ENCODE measurements at places on chromosomes 13 and 19.

DNA sequence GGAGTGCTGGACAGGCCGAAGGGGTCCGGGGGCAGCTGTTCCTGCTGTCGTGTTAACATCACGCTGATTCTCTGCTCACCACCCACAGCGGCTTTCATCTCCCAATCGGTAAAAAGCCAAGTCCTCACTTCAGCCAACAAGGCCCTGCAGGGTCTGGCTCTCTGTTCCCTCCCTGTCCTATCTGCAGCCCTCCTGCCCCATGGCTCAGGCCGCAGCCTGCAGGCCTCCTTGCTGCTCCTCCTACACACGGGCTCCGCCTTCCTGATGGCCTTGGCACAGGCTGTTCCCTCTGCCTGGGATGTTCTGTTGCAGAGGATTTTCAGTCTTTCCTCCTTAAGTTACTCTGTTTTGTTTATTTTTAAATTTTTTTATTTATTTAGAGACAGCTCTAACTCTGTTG, 22.2 kb downstream of the FUZ start:
- no peak for DNase-seq

- no peak for DNase-seq
These were observed 712 bp upstream of the RINL start for GRCh38 chr19:38878575-38879399.

GRCh38 chr13:65936249-65936648, 1293.9 kb downstream of the PCDH9 start:
- no peak for DNase-seq

DNA sequence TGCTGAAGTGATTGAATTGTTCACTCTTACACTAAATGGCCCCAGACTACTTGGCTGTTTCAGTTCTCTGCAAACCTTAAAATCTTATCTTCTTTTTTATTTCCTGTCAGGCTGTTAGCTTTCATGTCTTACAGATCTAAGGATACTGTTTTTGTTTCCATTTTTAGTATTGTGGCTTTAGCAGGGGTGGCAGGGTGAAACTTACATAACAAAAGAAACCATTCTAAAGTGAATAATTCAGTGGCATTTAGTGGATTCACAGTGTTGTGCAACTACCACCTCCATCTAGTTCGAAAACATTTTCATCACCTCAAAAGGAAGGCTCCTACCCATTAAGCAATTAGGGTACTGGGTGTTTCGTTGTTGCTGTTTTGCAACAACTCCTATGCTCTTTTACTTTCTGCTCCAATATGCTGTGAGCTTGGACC, 19.8 kb downstream of the TMEM272 start:
- no peak for DNase-seq

- DNase-seq = no peak
These were observed 161.6 kb downstream of the NDFIP2 start for GRCh38 chr13:79642596-79642995.

- no peak for DNase-seq
These were observed 22.0 kb upstream of the GPR18 start for GRCh38 chr13:99280166-99280565.

- no peak for DNase-seq
These were observed 4.6 kb downstream of the FRY start for GRCh38 chr13:32036126-32036695.

DNA sequence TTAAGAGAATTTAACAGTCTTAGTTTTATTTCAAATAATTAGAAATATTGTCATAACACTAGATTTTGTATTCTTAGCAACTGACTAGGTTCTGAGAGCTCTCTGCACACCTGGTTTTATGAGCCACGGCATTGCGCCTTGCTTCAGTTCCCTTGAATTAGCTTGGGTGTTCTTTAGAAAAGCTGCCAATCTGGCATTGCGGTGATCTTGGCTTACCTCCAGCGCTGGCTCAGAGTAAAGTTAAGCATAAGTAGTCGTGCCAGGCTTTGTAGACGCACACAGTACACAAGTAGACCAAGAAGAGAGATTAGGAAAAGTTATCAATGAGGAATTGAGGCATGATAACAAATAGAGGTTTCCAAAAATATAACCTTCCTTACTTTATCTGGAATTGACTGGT, 45.7 kb downstream of the TPP2 start:
- no peak for DNase-seq

DNA sequence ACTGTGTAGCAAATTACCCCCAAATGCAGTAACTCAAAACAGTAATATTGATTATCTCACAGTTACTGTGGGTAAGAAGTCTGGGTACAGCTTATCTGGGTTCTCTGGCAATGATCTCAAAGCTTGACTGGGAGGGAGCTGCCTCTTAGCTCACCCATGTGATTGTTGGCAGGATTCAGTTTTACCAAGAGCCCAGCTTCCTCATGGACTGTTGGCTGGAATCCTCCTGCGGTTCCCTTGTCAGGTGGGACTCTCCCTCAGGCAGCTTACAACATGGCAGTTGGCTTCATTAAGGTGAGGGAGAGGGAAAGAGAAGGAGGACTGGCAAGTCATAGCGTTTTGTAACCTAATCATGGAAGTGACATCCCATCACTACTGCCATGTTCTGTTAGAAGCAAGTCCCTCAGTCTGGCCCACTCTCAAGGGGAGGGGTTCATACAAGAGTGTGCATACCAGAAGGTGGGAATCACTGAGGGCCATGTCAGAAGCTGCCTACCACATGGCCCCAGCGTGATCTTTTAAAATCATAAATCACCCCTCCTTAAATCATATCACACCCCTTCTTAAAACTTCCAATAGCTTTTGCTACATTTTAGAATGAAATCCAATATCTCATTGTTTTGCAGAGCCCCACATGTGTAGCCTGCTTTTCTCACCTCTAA, 108.1 kb downstream of the OLFM4 start:
- no peak for DNase-seq

DNA sequence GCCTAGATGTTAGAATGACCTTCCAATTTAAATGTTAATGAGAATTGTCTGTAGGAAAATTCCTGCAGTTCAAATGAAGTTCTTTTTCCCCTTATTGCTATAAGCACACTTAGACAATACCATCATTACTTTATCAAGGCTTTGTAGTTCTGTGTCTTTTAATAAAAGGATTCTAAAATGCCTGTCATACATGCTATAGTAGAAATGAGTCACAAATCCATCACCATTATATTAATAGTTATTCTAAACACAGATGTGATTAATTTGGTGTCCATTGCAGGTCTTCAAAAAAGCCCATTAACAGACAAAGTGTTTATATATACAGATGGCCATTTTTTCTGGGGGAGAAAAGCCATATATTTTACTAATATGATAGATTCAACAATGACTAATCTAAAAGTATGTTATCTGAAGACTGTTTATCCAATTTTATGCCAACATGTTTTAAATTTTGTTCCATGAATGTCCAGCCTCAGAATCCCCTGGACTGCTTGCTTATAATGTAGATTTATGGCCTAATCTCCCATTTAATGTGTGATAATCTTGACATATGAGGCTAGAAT, 1678.3 kb upstream of the PCDH20 start:
- no peak for DNase-seq

DNA sequence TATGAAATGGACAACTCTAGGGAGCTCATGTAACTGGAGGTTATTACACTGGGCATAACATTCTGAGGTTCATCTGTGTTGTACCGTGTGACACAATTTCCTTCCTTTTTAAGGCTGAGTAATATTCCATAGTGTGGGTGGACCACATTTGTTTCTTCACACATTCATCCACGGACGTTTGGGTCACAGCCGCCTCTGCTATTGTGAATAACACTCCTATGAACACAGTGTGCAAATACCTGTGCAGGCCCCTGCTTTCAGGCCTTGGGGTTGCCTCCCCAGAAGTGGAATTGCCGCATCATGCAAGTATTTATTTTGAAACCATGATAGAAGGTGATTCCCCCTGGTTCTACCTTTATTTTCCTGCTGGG, 63.4 kb upstream of the MCF2L start:
- no peak for DNase-seq

GRCh38 chr13:99051768-99052455, 74.0 kb upstream of the DOCK9 start:
- DNase-seq = no peak

DNA sequence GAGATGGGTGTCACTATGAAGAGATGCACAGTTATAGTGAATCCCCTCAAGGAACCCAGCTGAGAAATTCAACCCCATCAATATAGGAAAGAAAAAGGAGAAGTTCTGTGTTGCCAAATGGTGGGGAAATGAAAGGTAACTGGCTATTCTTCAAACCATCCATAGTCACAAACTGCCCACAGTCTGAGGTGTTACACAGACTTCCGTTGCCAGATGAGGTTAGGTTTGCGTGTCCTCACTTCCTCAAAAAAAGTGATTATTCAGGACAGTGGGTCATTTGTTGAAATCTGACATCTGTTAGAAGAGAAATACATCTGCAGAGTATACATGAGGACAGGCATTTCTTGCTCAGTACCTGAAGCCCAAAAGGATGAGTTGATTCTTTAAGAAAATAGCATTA, 9.0 kb downstream of the SIGLEC5 start:
- no peak for DNase-seq

GRCh38 chr13:46521921-46522747, 30.8 kb upstream of the LRCH1 start:
- DNase-seq = no peak

- no peak for DNase-seq
These were observed 6.6 kb downstream of the EPS8L1 start for GRCh38 chr19:55082020-55082851.

DNA sequence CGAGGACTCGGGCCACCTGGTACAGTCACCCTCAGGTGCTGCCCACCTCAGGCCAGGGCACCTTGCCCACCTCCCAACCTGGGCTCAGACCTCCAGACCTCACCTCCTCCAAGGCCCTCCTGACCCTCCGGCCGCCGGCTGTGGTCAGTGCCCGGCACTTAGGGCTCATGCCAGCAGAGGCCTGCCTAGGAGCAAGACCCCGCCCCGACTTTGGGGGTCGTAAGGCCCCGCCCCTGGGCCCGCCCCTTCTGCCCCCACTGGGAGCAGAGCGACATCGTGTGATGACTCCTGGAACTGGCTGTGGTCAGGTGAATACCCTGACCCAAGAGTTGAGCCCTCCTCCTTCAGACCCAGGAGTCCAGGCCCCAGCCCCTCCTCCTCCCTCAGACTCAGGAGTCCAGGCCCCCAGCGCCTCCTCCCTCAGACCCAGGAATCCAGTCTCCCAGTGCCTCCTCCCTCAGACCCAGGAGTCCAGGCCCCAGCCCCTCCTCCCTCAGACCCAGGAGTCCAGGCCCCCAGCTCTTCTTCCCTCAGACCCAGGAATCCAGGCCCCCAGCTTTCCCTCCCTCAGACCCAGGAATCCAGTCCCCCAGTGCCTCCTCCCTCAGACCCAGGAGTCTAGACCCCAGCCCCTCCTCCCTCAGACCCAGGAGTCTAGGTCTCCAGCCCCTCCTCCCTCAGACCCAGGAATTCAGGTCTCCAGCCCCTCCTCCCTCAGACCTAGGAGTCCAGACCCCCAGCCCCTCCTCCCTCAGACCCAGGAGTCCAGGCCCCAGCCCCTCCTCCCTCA, at the start of gene SBK2:
Gene SBK2, minus strand, starts transcription at position 183 of the 790 bp plus-strand sequence. CDS start 839 bp downstream, outside the sequence.
- no peak for DNase-seq

- DNase-seq = no peak
These were observed 11.6 kb downstream of the NFILZ start for GRCh38 chr19:8641908-8642547.

DNA sequence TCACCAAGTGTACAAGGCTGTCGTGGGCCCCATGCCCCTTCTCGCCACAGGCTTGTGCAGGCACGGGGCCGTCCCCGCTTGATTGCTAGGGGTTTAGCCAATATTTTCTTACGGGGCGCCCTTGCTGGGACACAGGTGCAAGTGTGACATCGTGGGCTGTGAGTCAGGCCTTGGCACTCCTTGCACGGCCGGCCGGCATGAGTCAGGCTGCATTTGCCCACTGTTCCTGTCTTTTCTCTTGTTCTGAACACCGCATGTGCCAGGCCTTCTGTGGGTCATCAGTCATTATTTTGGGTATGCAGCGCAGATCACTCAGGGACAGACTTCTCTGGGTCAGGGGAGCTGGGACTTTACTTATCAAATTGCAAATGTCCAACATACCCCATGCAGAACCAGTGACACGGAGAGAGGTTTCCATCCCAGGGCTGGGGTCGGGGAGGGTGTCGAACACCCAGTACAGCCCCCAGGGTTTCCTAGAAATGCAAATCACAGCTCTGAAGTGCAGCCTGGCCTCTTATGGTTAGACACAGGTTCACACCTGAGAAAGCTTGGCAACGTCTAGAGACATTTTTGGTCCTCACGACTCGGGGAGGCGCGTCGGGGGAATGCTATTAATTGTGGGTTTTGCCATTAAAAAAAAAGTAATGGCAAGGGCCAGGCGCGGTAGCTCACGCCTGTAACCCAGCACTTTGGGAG, 22.5 kb upstream of the KLF2 start:
- DNase-seq = no peak

- no peak for DNase-seq
These were observed 160.3 kb downstream of the SLITRK6 start for GRCh38 chr13:85638815-85639393.

DNA sequence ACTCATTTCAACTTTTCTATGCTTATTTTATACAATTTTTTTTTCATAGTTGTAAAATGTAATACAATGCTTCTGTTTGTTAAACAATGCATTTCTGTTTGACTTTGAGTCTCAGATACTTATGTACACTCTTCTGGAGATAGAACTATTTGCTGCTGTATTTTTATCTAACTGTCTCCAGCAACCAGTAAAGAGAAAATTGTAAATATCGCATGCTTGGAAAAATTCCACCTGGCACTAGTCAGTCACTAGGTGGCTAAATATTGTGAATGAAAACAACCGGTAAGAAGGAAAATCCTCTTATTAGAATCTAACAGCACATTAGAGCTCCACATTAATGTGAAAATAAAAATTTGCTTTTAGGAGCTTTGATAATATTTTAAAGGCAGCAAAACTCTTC, 876.5 kb downstream of the PCDH9 start:
- no peak for DNase-seq

- DNase-seq = no peak
These were observed 62.8 kb upstream of the LRCH1 start for GRCh38 chr13:46490129-46490528.

DNA sequence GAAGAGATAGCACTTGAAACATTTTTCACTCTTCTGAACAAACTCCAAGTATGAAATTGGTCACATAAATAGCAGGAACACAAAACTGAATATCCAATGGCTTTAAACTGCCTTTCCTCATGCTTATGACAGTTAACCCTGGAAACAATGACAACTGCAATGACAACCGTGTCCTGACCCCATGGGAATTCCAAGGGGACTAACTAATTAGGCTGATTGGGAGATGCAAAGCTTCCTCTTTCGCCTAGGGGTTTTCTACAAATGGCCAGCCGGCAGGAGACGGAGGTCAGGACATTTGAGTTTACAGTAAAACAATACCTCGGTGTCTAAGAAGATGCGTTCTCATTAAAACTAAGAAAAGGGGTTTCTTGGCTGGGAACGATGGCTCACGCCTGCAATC, 53.0 kb upstream of the URAD start:
- no peak for DNase-seq

GRCh38 chr13:50123862-50124535, 108.8 kb downstream of the KCNRG start:
- peak; percentile 35 for DNase-seq

DNA sequence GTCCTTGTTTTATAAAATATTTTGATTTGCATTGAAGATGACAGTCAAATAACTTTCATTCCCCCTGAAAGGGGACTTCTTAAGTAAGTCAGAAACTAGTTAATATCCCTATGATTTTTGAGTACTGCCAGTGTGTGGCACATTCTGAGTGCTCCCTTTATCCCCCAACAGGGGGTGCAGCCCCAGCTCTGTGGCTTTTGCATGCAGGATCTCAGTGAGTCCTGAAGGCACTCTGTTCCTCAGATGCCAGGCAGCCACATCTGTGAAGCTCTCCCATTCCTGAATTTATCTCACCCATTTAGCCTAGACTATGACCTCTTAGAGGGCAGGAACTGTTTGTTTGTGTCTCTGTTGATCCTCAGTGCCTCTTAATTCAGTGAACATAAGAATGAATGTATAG, 123.1 kb downstream of the CDK8 start:
- DNase-seq = no peak
